ENCODE measurements at places on chromosomes 5 and 9.

- DNase-seq = no peak
These were observed 365.9 kb downstream of the PLK2 start for GRCh38 chr5:58094031-58094430.

GRCh38 chr9:84600739-84601138, 68.8 kb upstream of the NTRK2 start:
- no peak for DNase-seq

- no peak for DNase-seq
These were observed 5.8 kb upstream of the CRHBP start for GRCh38 chr5:76947082-76947503.

DNA sequence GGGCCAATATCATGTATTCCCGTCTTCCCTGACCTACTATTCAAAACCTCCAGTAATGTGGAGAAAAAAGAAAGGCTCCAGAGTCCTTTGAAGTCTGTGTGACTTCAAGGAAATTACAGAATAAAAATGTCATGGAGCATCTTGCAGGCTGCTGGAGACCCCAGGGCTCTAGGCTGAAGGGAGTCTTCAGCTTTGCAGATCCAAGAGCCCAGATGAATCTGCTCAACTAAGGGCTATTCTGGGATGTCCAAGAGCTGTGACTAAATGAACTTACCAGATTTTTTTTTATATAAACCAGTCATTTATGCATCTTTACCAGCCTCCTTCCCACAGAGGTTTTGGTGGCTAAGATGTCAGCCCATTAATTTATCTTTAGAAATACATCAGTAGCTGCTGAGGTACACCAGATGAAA, 167.3 kb downstream of the MUSK start:
- no peak for DNase-seq

DNA sequence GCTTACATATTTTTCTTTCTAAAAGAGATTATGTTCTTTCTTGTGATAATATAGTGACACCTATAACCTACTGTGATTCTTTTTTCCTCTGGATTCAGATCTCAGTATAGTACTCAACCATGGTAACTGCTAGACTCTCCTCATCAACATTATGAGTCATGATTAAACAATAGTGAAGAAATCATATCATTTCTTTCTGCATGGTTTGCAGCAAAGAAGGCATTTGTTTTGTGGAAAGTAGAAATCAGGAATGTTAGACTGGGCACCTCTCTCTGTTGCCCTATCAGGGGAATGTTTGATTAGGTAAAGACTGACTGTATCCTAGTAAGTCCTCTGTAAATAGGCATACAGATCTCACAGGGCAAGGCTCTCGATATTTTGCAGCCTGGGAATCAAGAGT, 25.6 kb upstream of the SMC2 start:
- no peak for DNase-seq

DNA sequence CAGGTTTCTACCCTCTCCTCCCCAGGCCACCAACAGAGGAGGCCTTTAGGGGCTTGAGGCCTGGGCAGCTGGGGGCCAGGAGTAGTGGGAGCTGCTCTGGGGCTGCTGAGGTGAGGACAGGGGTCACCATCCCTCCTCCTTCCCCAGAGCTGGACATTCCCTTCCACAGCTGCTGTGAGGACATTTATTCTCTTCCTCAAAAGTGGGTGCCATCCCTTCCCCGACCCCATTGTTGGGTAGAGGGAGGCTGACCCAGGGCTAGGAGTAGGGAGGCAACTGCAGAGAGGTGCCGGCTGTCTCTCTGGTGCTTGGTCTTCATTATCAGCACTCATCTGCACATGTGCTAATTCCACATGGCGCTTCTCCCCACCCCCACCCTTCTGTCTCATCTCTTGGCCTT, 113.9 kb upstream of the FBXL7 start:
- no peak for DNase-seq

GRCh38 chr5:126044931-126045565, 378.2 kb upstream of the GRAMD2B start:
- no peak for DNase-seq

DNA sequence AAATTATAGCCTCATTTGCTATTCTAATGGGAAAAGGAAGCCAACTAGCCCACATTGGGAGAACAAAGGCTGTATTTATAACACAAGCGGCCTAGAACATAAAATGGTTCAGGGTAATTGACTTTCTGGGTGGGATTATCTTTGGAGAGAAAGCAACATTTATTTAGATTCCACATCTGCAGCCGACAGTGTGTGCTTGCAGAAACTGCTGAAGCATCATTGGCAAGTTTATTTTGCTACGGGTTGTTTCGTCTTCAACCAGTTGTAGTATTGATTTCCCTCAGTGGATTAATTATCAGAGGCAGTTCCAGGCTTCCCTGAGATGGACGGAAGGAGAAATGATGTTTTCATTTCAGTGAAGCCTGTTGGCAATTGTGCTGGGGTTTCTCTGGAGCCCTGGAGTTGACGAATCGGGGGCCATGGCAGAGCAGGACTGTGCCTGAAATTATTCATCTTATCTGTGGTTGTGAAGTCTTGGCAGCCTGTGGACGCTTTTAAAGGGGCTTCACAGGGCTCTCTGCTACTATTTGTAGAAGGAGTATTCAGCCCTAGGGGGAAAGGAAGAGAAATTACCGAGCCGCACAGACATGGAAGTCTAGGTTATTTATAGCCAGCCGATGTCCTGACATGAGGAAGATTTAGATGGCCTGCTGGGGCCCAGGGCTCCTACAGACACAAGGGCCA, 290.6 kb upstream of the IRX4 start:
- DNase-seq = no peak

- no peak for DNase-seq
These were observed 96.2 kb upstream of the PPP1R2B start for GRCh38 chr5:156753846-156754245.

DNA sequence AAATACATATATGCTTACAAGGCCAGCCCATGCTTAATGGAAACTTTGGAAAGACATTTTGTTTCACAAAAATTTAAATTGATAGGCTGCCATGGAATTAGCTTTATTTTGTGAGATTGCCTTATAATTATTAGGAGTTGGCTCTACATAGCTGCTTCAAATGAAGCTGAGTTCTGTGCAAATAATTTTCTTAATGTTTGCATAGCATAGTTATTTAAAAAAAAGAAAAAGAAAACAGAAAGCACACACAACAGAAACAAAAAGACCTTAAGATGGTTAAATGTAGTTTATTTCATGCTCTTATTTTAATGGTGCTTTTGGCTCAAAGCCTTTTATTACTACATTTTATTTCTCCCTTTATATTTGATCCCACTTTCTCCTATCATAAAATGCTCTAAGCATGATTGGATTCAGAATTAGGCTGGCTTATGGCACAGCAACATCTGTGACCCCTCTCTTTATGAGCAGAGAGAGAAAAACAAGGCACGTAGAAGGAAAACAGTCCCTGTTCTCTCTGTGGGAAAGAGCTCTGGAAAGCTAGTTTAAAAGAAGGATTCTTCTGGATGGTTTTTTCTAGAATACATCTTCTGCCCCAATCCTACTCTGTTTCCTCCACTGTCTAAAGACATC, 530.5 kb downstream of the NTRK2 start:
- no peak for DNase-seq

DNA sequence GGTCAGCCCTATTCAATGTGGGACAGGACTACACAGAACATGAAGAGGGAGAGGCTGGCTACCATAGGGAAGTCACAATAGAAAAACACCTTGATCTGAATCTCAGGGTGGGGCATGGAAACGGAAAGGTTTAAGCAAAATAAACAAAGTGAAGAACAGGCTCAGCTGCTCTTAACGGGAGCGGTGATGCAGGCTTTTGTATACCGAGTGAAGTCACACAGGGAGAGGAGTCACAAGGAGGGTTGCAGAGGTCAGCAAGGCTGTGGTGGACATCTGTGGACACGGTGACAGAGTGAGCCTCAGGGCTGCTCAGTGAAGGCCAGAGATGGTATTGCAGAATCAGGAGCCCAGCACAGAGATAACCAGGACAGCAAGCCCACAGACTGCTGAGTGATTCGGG, 30.6 kb upstream of the SEMA4D start:
- DNase-seq = no peak

- DNase-seq = no peak
These were observed 280.1 kb downstream of the FBXL17 start for GRCh38 chr5:108101821-108102220.

DNA sequence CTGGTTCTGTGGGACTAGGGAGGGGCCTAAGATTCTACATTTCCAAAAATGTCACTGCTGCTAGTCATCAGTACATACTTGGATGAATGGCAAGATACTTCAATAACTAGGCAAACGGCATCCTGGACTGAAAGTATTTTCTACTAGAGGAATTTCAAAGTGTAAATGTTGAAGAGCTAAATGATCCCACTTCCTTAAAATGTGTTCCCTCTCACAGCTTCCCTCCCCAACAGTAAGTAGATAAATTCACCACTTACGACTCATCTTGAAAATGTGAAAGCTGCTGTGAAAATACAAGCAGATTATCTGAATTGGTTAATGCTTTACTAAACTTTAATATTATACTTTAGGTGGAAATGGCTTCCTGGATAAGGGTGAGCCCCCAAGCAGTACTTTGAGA, 1571.5 kb upstream of the WWC1 start:
- DNase-seq = no peak

DNA sequence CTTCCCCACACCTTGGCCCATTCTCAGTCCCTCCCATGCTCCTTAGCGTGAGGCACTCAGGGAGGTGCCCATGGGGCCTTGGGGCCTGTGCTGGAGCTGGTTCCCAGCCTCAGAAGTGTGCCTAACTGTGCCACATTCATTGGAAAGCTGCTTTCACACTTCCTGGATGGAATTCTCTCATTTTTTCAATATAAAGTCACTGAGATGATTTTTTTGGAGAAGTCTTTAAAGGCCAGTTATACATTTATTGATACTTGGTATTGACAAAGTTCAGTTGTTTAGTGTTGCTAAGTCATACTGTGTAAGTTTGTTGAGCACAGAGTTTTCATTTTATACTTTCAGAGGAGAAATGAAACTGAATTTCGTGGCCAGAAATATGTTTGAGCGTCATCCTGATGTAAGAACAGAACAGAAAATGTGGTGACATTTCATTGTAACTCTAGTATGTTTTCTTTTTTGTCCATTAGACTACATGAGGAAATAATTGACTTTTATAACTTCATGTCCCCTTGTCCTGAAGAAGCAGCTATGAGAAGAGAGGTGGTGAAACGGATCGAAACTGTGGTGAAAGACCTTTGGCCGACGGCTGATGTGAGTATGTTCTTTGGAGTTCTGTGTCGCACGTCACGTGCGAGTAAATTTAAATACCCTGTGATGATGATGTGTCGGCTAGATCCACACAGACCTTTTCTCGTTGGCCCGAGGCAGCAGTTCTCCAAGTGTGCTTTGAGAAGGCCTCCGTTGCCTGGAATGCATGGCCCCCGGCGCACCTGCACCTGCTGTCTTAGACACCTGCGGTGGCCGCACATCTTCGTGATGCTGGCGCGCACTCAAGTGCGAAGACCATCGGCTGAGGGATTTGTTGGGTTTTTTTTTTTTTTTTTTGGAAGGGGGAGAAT, 24.1 kb downstream of the TENT4A start:
- no peak for DNase-seq

DNA sequence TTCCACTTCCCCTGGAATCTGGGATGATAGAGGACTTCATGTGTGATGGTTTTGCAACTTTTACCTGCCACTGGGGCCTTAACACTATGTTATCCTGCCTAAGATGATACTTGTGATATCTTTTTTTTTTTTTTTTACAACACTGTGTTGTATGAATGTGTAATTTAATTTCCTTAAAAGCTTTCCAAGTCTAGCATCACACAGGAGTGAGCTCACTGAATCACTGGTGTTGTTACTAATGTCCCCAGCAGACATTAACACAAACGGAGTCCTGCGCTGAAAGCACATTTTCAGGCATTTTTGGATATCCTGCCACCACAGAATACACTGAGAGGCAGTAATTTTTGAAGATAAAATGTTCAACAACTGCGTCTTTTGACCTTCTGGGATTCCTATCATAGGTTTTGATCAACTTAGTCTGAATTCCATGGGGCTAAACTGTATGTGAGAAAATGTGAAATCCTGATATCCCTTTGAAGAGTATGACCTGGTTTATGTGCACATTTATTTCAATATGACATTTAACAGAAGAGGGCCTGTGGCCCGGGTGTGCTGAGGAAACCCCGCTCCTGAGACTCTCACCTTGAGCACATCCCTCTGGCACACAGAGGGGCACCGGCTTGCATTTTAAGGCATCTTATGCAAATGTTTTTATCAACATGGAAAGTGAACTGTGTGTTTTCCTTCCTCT, 118.0 kb downstream of the FSTL4 start:
- DNase-seq = no peak

GRCh38 chr9:36903541-36904435, 130.3 kb downstream of the PAX5 start:
- peak; percentile 41 for DNase-seq

DNA sequence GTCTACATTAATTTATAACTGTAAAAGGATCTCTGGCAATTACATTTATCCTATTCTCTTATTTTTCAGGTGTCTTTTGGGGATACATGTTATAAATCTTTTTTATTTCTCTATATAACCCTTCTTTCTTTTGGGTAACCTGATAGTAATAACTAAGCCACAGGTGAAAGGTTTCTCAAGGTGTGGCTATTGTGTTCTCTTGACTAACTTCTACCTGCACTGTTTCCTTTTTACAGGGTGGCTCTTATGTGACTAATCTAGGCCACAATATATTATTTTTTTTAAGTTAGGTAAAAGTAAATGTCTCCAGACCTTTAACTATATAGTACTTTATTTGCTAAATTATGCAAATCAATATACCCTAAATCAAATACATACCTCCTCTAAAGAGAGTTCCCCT, 193.2 kb downstream of the EFNA5 start:
- DNase-seq = no peak

DNA sequence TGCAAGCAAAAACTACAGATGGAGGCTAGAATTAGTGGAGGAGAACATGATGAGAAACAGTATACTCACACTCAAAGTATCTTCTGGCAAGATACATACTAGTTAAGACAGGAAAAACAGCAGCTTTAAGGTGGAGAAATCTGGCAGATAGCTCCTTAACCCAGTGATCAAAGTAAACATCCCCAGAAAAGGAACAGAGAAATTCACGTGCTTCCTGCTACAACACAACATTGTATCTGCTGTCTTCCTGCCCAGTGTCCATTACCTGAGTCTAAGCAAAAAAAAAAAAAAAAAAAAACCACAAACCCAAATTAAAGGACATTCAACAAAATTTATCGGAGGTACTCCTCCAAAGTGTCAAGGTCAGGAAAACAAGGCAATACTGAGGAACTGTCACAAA, 38.4 kb downstream of the ROR2 start:
- no peak for DNase-seq

DNA sequence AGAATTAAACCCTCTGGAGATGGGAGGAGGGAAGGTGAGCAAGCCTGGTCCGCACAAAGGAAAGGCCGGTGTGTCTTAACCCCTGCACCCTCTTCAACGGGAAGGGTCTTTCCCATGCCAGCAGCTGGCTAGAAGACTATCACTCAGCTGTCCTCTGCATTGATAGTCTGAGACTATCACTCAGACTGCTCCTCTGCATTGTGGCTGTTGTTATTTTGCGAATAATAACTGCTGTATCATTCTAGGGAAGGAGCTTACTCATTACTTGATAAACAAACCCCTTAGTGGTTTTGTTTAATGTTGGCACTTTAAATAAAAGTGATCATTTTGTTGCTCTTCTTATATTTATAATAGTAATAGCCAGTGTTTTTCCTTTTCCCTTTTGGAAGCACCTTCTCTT, 8.1 kb downstream of the TRIP13 start:
- no peak for DNase-seq

- DNase-seq = no peak
These were observed 875 bp downstream of the ACO1 start for GRCh38 chr9:32385152-32385884.
